ENCODE measurements at places on chromosomes 5 and 9. TPM values are rescaled to one million over a fixed set of nuclear protein-coding genes. Genes with fewer than 3 reads are reported as not detected.

- H3K27me3 ChIP-seq = no peaks in the 10 kb centered on the region
- no peak overlapping the region for H3K27ac ChIP-seq
- H3K4me1 ChIP-seq = no peaks in the 10 kb centered on the region
- H3K36me3 ChIP-seq = no peaks in the 10 kb centered on the region
- no peak for DNase-seq
- H3K4me3 ChIP-seq = no peak overlapping the region
These were observed 29.7 kb upstream of the SLC36A1 start for GRCh38 chr5:151417712-151418111.

DNA sequence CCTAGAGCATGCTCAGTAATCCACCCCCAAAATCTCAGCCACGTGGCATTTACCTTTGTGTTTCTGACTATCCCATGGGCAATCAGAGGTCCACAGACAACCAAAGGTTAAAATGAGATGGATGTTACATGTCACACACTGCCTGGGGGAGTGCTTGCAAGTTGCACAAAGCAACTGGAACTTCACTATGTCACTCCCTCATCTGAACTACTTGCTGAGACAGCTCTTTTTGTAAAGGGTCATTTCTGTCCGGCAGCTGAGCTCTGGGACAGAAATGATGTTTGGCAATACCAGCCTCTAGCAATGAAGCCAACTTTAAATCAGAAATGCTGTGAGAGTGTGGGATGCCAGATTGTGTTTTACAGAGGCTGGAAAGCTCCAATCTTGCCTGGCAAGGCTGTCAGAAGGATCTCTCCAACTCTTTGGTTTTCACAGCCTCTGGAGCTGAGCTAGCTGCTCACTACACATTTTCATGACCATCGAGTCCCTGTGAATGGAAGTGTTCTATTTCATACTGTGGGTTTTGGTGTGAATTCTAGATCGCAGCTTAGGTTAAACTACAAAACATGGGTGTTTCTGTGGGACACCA is 66.3 kb upstream of the TMEM215 start:
- H3K4me1 ChIP-seq = no peaks in the 10 kb centered on the region
- H3K27ac ChIP-seq = no peak overlapping the region
- no peak for DNase-seq
- no peak overlapping the region for H3K4me3 ChIP-seq
- H3K27me3 ChIP-seq = no peaks in the 10 kb centered on the region

GRCh38 chr9:70888471-70888870 is 232.9 kb downstream of the TRPM3 start:
- no peaks in the 10 kb centered on the region for H3K36me3 ChIP-seq
- H3K27me3 ChIP-seq = no peaks in the 10 kb centered on the region
- no peak overlapping the region for H3K4me3 ChIP-seq
- DNase-seq = no peak
- no peak overlapping the region for H3K27ac ChIP-seq
- no peaks in the 10 kb centered on the region for H3K4me1 ChIP-seq

- H3K27me3 ChIP-seq = no peaks in the 10 kb centered on the region
- H3K36me3 ChIP-seq = peaks cover 21% of the 10 kb centered on the region
- peaks cover 11% of the 10 kb centered on the region for H3K4me1 ChIP-seq
- no peak for DNase-seq
These were observed 24.2 kb downstream of the ARHGEF37 start for GRCh38 chr5:149605354-149605997.

GRCh38 chr5:30099634-30100033 is 1093.9 kb upstream of the CDH6 start:
- H3K27me3 ChIP-seq = no peaks in the 10 kb centered on the region
- H3K27ac ChIP-seq = no peak overlapping the region
- no peaks in the 10 kb centered on the region for H3K36me3 ChIP-seq

DNA sequence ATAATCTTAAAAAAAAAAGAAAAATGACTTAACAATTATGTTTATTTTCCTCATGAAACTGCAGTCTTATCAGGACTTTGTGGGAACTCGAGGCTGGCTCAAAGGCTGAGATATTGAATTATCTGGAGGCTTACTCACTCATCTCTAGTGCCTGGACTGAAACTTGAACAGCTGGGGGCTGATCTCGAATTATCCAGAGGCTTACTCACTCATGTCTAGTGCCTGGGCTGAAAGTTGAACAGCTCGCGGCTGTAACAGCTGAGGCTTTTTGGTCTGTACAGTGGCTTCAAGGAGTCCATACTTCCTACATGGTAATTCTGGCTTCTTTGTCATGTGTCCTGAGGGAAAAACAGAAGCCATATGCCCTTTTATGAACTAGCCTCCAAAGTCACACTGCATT is 371.9 kb downstream of the CETN3 start:
- DNase-seq = no peak
- H3K27me3 ChIP-seq = no peaks in the 10 kb centered on the region
- no peak overlapping the region for H3K27ac ChIP-seq
- no peak overlapping the region for H3K4me3 ChIP-seq
- H3K4me1 ChIP-seq = no peaks in the 10 kb centered on the region

- H3K36me3 ChIP-seq = no peaks in the 10 kb centered on the region
- H3K4me1 ChIP-seq = no peaks in the 10 kb centered on the region
- H3K27me3 ChIP-seq = no peaks in the 10 kb centered on the region
- no peak overlapping the region for H3K4me3 ChIP-seq
- no peak overlapping the region for H3K27ac ChIP-seq
These were observed 124.3 kb downstream of the TEX10 start for GRCh38 chr9:100228352-100228869.

DNA sequence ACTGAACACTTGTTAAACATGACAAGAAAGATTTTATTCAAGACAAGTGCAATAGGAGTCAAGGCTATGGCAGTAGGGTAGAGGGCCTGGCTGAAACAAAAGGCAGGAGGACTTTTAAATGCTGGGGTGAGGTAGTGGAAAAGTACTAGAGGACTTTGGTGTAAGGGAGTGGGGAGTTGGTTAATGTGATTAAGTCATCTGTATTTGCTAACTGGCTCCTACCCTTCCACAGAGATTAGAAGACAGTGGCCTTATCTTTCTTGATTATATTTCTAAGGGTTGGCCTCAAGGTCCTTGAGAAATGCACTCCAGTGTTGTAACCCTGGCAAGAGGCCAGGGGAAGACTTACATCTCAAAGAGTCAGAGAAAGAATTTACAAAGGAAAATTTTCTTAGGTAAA is 160.2 kb upstream of the FTMT start:
- DNase-seq = no peak
- H3K4me3 ChIP-seq = no peak overlapping the region
- H3K27ac ChIP-seq = no peak overlapping the region
- H3K27me3 ChIP-seq = no peaks in the 10 kb centered on the region
- H3K4me1 ChIP-seq = no peaks in the 10 kb centered on the region

DNA sequence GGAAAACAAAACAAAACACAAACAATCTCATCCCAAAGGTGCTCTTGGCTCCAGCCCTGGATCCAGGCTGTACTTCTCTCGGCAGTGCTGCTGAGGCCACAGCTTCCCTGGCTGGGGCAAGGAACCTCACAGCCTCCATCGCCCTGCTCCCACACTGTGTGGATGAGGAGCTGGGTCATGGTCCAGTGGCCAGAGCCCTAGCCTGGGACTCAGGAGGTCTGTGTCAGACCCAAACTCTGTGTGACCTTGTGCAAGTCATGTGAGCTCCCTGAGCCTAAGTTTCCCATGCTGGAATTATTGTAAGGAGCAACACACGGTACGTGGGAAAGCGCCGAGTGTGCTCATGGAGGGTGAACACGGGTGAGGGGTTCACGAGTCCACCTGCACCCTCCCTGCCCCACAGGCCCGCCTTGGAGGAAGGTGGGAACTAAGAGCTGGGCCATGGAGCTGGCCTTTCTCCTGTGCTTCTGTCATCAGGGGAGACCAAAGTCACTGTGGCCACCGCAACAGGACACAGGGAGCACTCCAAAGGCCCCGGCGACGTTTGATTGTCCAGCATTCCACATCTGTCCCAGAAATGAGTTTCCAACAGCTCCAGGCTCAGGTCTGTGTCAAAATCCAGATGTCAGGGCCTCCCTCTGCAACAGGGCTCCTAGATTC is 26.2 kb upstream of the SMU1 start:
- no peak overlapping the region for H3K27ac ChIP-seq
- H3K4me3 ChIP-seq = no peak overlapping the region
- no peaks in the 10 kb centered on the region for H3K27me3 ChIP-seq
- no peaks in the 10 kb centered on the region for H3K36me3 ChIP-seq

- no peaks in the 10 kb centered on the region for H3K27me3 ChIP-seq
- no peak overlapping the region for H3K4me3 ChIP-seq
- no peaks in the 10 kb centered on the region for H3K4me1 ChIP-seq
These were observed 466.2 kb downstream of the KDM4C start for GRCh38 chr9:7223981-7224380.

DNA sequence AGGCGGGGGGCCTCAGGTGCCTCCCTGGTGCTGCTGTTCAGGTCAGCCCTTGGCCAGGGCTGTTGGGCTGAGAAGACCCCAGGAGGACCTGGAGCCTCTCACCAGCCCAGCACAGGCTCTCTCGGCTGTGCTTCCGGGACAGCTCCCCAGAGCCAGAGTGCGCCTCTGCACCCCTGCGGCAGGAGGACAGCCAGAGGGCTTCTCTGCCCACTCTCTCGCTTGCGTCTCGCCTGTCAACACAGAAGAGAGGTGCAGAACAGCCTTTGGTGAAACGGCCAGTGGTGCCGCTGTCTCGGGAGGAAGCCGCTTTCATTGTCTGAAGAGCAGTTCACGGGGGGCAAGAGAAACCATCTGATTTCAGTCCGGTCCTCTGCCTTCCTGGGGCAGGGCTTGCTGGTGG is 3.8 kb upstream of the NACC2 start:
- peaks cover 19% of the 10 kb centered on the region for H3K4me1 ChIP-seq
- no peaks in the 10 kb centered on the region for H3K36me3 ChIP-seq
- H3K27ac ChIP-seq = no peak overlapping the region
- no peak for DNase-seq

DNA sequence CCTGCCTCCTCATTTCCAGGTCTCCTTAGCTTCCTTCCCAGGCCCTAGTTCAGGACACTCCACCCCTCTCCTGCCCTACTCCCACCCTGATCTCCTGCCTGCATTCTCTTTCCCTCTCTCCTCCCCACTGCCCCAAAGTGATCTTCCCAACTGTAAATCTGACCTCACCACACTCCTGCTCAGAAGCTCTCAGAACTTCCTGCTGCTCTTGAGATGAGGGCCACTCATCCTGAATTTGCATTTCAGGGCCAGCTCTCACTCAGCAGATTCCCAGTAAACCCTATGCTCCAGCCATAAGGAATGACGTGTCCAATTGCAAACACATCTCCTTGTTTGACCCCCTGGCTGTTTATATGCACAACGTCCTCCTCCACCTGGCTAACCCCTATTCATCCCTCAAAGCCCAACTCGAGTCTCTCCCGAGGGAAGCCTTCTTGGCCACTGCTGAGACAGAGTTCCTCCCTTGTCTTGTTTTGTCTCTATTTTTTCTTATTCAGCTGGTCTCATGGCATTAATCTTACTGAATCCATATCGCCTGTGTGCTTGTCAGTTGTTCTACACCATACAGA is 95.0 kb downstream of the NSG2 start:
- H3K27me3 ChIP-seq = no peaks in the 10 kb centered on the region
- H3K4me3 ChIP-seq = no peak overlapping the region
- no peaks in the 10 kb centered on the region for H3K36me3 ChIP-seq

DNA sequence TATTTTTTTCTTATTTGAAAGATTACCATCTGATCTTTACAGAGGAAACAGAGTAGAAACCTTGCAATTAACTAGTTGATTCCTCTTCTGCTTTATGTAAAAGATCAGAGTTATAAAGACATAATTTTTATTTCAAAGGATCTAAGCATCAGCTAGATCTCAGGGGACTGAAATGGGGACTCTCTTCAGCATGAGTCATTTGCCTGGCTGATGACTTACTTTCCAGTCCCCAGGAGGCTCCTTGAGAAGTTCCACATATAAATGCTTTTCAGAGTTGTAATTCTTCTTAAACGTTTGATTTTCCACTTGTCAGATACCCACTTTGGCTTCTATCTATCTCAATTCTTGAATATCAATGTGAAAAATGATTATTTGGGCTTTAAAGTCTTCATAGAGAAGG is 389.4 kb downstream of the RAB3C start:
- no peaks in the 10 kb centered on the region for H3K27me3 ChIP-seq
- no peak for DNase-seq
- H3K36me3 ChIP-seq = peaks cover 2% of the 10 kb centered on the region
- H3K4me1 ChIP-seq = no peaks in the 10 kb centered on the region

DNA sequence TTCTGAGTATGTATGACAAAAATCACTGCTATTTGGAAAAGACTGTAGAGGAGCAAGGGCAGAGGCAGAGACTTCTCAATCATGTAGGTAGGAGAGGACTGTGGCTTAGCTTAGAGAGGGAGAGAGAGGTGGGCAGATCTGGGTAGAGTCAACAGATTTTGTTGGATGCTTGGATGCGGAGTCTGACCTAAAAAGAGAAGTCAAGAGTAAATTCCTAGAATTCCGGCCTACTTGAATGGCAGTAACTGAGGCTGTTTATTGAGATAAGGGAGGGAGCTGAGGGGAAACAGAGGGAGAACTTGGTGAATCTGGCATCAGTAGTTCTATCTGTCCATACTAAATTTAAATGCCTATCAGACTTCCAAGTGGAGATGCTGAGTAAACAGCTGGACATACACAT is 2.4 kb downstream of the TICAM2 start:
- peaks cover 18% of the 10 kb centered on the region for H3K4me1 ChIP-seq
- no peaks in the 10 kb centered on the region for H3K27me3 ChIP-seq
- no peak overlapping the region for H3K27ac ChIP-seq
- no peak for DNase-seq
- H3K36me3 ChIP-seq = no peaks in the 10 kb centered on the region
- H3K4me3 ChIP-seq = no peak overlapping the region

DNA sequence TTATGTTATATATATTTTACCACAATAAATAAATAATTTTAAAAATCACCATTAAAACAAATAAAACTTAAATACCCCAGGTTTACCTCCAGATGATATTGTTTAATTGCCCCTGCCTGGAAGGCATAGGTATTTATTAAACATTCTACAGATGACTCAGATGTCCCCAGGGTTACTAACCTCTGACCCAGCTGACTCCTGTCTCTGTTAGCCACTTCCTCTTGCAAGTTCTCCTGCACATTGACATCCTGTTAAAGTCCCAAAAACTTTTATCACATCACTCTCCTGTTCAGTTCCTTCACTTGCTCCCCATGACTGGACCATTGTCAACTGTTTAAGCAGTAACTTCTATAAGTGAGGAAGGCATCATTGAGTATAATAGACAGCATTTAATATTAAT is 37.0 kb upstream of the RAB3C start:
- DNase-seq = no peak
- H3K27ac ChIP-seq = no peak overlapping the region
- no peaks in the 10 kb centered on the region for H3K36me3 ChIP-seq
- H3K27me3 ChIP-seq = no peaks in the 10 kb centered on the region
- no peak overlapping the region for H3K4me3 ChIP-seq

DNA sequence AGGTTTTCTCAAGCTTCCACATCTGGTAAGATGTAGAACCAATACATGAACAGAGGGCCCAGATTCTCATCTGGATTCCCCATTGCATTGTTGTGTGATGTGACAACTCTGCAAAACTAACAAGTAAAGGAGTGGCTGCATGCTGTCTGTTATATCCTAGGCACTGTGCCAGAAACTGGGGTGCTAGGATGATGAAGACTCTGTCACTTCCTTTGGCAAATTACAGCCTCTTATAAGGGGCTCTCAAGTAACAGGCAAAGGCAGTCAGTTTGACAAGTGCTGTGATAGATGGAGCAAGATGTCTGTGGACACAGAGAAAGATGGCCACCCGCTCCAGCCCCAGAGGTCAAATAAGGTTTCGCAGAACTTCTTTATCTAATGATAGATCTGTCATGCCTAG is 115.7 kb downstream of the PAPPA start:
- H3K27me3 ChIP-seq = no peaks in the 10 kb centered on the region
- H3K36me3 ChIP-seq = no peaks in the 10 kb centered on the region
- H3K27ac ChIP-seq = no peak overlapping the region
- H3K4me3 ChIP-seq = no peak overlapping the region
- H3K4me1 ChIP-seq = no peaks in the 10 kb centered on the region
- DNase-seq = no peak

Gene ORM2
- not detected for total RNA-seq

Gene KCNMB1
- total RNA-seq = not detected

Gene HTR4
- total RNA-seq = not detected

Measured in body of pancreas (tissue), 4 donors.